Cardiac septum (tissue), 1 donor: ENCODE measurements at places on chromosomes 16 and 17. TPM values are rescaled to one million over a fixed set of nuclear protein-coding genes. Genes with fewer than 3 reads are reported as not detected.

Gene SLC13A2
- total RNA-seq, result not detected

- no peak for DNase-seq
Observed at GRCh38 chr17:3400055-3400454, 1.8 kb upstream of the OR1E1 start.

DNA sequence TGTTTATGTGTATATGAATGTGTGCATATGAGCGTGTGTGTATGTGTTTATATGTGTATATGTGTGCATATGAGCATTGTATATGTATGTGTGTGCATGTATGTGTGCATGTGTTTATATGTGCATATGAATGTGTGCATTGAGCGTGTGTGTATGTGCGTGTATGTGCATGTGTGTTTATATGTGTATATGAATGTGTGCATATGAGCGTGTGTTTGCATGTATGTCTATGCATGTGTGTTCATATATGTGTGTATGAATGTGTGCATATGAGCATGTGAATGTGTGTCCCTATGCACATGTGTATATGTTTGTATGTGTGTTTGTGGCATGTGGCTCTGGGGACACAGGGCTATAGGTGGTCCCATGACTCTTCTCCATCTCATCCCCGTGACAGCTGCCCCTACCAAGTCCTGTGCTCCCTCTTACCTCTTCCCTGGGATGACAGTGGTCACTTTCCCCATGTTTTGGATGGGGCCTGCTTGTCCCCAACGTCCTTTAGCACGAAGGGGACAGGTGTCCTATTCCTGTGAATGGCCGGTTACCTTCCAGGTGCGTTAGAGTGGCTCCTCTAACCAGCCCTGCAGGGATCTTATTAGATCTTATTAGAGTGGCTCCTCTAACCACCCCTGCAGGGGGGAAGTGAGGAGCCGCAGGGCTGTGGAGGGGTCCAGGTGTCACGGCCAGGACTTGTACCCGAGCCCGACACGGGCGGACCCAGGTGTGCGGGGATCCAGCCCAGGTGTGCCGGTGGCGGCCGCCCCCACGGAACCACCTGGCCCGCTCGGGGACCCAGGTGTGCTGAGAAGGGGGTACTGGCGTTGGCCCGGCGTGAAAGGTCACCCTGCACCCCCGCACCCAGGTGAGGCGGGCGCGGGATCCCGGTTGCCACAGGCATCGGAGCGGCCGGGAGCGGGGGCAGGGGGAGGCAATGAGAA is 105.6 kb downstream of the SEC14L1 start:
- DNase-seq, result no peak

Gene CACNG5
- not detected for total RNA-seq

Gene SRCIN1
- 6.2 TPM for total RNA-seq

DNA sequence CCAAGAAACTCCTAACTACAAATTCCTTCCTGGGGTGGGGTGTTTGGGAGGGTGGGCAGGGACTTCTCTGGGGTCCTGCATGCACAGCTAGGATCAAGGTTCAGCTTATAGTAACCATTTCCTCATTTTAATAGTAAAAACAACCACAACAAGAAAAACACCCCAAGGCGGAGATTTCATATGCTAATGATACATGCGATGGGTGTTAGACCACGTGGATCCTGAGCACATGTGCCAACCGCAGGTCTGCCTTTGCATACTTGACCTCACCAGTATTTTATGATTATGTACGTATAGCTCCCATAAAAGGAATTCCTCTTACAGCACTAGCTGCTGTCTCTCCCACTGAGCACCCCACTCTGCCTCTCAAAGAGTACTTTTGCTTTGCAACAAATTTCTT is 1.9 kb downstream of the KRTAP4-11 start:
- no peak for DNase-seq
